Neural progenitor cell (in vitro differentiated cells): ENCODE measurements at places on chromosomes 16 and 17.
A peak's percentile ranks its signal among the peaks of the same experiment; 100 is the strongest.

DNA sequence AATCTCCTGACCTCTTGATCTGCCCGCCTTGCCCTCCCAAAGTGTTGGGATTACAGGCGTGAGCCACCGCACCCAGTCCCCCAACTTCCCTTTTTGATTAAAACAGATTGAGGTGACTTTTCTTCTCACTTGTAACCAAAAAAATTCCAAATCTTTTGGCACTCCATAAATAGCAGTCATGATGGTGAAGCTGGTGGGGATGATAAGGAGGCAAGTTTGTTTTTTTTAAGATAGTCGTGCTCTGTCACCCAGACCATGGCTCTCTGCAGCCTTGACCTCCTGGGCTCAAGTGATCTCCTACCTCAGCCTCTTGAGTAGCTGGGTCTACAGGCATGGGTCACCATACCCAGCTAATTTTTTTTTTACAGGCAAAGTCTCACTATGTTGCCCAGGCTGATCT, 34.7 kb upstream of the PLCG2 start:
- DNase-seq, result no peak

- DNase-seq, result no peak
Observed at GRCh38 chr16:81535679-81536360, 91.2 kb downstream of the CMIP start.

DNA sequence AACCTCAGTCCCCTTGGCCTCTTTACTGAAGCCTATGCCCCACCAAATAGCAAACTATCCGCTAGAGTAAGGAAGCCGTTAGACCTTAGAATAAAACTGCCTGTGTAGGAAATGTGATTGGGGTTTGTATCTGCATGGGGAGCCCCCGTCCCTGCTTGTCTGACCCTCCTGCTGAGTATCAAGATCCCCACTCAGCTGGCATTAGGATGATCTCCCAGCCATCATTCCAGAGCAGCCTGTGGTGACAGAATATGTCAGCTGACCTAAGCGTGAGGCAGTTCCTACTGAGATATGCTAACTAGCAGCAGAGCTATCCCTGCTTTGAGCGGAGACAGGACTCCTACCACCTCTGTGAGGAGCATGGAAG, 645 bp upstream of the GFOD2 start:
- peak; percentile 57 for DNase-seq

- DNase-seq, result no peak
Observed at GRCh38 chr17:65823713-65824112, 262.3 kb upstream of the AXIN2 start.

GRCh38 chr16:968620-969019, 2.2 kb downstream of the LMF1 start:
- DNase-seq, result peak; percentile 89

DNA sequence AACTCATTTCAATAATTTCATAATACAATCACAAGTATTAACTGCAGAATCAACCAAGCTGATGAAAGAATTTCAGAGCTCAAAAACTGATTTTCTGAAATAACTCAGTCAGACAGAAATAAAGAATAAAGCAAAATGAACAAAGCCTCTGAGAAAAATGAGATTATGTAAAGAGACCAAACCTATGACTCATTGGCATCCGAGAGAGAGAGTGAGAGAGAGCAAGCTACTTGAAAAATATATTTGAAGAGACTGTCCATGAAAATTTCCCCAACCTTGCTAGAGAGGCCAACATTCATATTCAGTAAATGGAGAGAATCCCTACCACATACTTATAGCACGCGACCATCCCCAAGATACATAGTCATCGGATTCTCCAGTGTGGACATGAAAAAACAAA, 1376.4 kb downstream of the CDH11 start:
- no peak for DNase-seq

- DNase-seq, result peak; percentile 67
Observed at GRCh38 chr17:76586741-76587487, 1.3 kb upstream of the ST6GALNAC2 start.

- DNase-seq, result no peak
Observed at GRCh38 chr16:89407925-89408300, 82.4 kb downstream of the ANKRD11 start.

DNA sequence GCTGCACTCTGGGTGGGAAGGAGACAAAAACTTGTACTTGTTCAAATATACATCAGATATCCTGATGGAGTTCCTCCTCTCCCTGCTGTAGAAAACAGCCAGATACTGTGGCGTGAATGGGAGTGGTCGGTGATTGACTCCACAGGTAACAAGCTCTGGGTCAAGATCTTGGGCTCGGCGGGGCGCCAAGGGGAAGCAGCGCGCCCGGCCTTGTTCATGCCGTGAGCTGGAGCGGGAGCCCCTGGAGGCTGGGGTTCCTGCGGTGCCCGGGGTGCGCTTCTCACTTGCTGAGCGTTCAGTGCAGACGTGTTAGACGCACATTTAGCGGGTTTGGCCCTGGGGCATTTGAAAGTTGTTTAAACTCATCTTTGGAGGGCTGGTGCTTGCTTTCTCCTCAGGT, 44.4 kb downstream of the BANP start:
- no peak for DNase-seq

DNA sequence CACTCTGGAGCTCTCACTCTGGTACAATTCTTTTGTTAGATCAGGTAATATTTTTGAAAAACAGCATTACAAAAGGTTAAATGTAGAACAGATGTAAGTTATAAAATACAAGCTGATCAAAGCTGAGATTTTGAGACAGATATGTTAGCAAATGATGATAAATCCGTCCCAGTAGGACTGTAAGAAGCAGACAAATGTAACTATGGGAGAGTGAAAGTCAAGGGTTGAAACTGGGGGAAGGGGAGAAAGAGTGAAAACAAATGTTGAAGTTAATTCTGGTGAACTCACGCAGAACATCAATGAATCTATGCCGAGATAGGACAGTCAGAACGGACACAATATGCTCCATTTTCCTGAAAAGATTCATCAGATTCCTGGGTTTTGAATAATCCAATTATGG, 298.9 kb upstream of the IRX5 start:
- DNase-seq, result no peak

- DNase-seq, result no peak
Observed at GRCh38 chr17:68182011-68182306, 65.9 kb upstream of the AMZ2 start.

- DNase-seq, result peak; percentile 89
Observed at GRCh38 chr17:1275962-1276736, 3.3 kb upstream of the TRARG1 start.

- no peak for DNase-seq
Observed at GRCh38 chr17:18344021-18344420, 19.3 kb downstream of the SHMT1 start.

- DNase-seq, result no peak
Observed at GRCh38 chr17:54980375-54980774, 11.8 kb downstream of the STXBP4 start.

- peak; percentile 34 for DNase-seq
Observed at GRCh38 chr17:31743797-31744196, 115.2 kb downstream of the COPRS start.

DNA sequence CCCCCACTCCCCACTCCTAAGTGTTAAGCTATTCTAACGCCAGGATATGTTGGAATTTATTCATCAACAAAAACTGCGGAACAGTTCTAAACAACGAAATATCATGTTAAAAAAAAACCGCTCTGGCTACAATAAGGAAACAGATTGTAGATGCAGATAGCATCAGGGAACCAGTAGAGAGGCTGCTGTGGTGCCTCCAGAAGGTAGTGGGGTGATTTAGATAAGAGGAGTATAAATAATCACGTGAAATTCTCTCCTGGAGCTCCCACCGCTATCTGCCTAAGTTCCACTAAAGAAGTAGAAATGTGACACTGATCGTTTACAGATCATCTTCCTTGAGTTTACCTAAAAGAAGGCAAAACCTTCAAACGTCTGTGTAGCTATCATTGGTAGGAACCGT, 8.0 kb downstream of the AHSP start:
- no peak for DNase-seq

DNA sequence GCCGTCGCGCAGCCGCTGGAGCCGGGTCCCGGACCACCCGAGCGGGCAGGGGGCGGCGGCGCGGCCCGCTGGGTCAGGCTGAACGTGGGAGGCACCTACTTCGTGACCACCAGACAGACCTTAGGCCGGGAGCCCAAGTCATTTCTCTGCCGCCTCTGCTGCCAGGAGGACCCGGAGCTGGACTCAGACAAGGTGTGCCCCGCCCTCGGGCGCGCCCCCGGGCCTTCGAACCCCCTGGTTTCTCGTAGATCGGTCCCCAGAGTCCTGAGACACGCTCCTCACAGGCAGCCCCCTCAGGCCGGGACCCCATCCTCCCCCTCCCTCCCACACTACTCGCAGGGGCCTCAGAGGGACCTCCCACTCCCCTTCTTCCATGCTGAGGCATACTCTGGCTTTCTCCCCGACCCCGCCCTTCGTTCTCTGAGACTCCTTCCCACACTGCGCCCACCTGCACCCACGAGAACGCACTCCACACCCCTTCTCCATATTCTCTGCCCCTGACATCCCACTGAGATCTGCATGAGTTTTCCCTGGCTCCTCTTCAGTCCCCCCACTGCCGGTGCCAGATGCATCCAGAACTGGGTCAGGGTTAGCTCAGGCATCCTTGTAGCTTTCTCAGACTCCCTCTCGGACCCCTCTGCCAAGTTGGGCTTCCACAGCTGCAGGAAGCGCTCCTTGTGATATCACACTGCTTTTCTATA, 523 bp downstream of the KCTD2 start:
- DNase-seq, result peak; percentile 63

DNA sequence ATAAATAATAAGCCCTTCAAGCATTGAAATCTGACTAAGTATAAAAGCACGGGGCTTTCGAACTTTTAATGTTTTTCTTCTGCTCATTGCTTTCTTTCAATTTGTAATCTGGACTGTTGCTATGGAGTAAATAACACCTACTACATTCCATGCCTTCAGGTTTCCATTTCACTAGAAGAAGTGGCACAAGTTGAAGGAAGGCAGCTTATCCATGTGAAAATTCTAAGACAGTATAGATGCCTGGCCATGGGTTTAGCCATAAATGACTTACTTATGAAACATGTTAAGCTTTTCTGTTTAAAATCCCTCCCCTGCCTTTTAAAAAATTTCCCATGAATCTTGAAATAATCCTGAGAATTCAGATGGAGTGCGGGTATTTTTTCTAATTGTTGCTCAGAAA, 30.6 kb downstream of the KCNJ16 start:
- no peak for DNase-seq

DNA sequence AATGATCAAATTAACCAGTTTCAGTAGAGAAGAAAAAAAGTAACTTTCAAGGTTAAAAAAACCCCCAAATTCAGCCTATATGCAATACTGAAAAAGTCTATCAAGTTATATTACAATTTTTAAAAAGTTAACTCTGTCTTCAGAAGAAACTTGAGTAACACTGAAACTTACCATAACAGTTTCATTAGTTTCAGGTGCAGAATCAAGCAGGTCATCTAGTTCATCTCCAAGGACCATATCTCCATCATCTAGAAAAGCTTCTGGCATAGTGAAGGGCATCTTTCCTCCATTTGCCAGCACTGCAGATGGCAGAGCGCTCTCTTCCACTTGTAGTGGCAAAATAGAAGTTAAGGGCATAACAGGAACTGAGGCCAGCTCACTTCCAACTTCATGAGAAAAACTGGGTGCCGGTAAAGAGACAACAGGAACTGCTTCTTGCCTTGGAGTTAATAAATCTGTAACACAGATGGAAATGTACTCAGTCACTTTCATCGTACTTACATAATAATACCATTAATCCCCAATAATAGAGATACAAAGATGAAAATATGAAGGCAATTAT, 22.9 kb downstream of the ZC3H7A start:
- DNase-seq, result no peak

GRCh38 chr17:28828294-28829040, 14.1 kb downstream of the FAM222B start:
- no peak for DNase-seq

GRCh38 chr17:81479175-81480071, 33.2 kb downstream of the ACTG1 start:
- no peak for DNase-seq

DNA sequence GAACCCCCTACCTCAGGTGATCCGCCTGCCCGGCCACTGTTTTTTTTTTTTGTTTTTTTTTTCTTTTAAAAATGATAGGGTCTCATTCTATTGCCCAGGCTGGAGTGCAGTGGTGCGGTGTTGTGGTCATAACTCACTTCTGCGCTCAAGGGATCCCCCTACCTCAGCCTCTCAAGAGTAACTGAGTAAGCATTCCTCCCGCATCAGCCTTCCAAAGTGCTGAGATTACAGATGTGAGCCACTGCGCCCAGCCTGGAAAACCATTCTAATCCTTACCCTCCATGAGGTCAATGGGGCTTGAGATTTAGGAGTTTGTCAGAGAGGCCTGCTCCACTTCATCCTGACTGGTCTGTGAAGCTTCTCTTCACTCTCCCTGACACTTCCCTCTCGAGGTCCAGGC, 12.5 kb downstream of the ERAL1 start:
- DNase-seq, result no peak

DNA sequence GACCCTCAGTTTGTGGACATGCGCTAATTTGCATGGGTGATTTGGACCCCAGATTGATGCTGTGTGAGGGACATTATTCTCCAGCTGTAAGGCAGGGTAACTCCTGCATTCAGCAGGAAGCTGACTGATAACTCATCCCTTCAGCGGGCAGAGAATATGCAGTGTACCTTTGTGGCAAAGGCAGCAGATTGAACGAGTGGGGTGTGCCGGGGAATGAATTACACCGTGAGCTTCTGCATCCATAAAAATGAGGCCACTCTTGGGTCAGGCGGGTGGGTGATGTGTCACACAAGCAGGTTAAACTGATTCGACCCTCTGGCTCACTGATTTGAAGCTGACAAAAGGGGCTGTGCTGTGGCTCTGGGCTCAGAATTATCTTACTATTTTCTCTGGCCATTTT, 128.9 kb upstream of the PMFBP1 start:
- DNase-seq, result no peak

- peak; percentile 79 for DNase-seq
Observed at GRCh38 chr16:23435500-23435899, 17.5 kb downstream of the COG7 start.

DNA sequence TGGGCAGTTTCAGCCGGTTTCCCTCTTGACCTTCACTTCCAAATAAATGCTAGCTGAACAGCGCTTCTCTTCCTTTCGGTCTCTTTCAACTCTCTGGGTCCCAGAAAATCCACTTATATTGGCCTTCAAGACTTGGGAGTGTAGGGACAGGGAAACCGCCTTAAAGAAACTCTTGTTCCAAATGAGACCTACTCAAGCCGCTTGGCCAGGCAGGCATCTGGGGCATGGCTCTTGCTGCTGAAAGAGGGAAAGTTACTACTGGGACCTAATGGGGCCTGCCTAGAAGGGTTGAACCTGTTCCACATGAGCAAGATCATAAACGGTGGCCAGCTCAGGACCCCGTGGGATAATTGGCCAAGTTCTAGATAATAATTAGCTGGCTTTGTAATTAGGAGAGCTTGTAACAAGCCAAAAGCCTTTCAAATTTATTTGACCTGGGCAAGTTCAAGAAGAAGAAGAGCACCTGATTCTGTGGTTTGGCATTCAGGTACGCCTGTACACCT, 13.2 kb downstream of the CDH1 start:
- no peak for DNase-seq

GRCh38 chr16:27756206-27756970, 206.4 kb downstream of the KATNIP start:
- no peak for DNase-seq

- no peak for DNase-seq
Observed at GRCh38 chr17:57622683-57623433, 122.2 kb downstream of the CCDC182 start.
